ENCODE measurements at places on chromosomes 6 and 20.

- no peak for DNase-seq
These were observed 167.6 kb upstream of the CST7 start for GRCh38 chr20:24781418-24781980.

DNA sequence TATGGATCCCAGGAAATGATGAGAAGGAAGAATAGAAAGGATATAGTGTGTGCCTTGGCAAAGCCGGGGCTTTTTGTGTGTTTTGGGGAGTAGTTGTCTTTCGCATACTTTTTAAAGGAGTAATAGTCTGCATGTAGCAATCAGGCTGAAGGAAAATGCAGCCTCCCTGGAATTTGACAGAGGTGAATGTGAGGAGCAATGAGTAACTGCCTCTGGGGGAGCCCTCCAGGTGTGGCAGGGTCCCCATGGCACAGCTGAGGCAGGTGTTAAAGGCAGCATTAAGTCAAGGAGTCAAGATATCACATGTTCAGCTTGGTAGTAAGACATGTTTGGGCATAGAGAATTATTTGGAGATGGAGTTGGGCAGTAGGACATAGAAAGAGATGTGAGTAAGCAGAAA lies 203.1 kb downstream of the C6orf118 start:
- DNase-seq = no peak

DNA sequence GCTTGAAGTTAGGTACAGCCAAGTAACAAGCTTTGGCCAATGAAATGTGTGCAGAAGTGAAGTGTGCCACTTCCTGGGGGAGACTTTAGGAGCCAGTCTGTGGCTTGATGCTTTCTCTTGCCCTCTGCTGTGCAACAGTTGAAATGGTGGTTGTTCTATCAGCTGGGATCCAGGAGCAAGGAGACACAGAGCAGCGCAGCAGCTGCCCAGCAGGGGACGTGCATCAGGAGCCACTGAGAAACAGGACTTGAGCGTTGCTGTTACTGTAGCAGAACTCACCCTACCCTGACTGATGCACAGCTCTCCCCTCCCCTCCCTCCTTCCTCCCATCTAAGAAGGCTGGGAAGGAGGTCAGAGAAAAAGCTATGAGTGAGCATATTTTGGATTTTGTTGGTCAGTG lies 18.9 kb upstream of the CCN5 start:
- no peak for DNase-seq

DNA sequence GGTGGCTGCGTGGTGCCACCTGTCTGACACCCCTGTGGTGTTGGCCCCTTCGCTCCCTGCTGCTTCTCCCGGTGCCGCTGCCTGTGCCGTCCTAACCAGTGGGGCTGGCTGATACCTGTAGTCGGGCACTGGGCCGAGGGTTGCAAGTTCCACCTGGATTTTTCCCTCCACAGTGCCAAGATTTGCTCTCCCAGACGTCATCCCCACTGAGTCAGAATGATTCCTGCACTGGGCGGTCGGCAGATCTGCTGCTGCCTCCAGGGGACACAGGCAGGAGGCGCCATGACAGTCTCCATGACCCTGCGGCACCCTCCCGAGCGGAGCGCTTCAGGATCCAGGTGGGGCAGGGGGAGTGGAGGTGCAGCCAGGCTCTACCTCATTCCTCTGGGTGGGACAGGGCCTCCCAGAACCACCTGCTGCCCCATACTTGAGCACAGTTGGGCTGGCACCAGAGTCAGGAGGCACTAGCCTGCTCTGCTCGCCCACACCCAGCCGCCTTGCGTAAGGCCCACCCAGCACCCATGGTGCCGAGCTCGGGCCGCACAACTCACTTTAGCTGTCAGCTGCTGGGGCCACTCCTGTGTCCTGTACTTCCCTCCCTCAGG lies 60.2 kb downstream of the TCP11 start:
- DNase-seq = no peak

DNA sequence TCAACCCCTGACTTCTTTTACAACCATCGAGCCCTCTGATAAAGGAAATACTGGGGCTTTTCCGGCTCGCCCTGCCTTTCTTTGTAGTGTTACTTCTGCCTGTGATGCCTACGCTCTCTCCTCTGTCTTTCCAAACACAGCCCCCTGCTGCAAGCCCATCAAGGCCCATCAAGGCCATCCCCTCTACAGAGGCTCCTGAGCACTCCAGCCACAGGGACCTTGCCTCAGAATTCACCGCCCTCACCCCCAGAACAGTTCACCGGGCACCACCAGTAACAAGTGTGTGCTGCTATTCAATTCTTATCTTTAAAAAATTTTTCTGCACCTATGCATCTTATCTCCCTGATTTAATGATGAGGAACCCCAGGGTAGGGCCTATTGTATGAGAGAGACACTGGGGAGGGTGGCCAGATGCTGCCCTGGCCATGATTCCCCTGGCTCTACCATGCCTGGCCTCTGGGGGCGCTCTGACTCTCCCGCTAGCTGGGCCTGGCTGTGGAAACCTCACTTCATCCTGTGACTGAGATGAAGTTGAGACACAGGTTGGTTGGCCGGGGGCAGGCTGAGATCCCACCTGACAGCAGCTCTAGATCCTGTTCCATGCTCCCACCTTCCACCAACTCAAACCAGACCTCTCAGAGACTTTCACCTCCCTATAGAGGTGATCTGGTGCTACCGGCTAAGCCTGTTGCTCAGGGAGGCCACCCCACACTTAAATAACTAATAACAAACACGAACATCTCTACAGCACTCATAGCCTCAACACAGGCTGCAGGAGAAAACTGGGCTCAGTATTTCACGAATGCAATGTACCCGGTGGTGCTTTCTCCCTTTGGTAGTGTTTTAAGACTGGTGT lies 19.2 kb upstream of the GLP1R start:
- no peak for DNase-seq

GRCh38 chr6:11343963-11344723 lies 111.7 kb upstream of the NEDD9 start:
- no peak for DNase-seq

DNA sequence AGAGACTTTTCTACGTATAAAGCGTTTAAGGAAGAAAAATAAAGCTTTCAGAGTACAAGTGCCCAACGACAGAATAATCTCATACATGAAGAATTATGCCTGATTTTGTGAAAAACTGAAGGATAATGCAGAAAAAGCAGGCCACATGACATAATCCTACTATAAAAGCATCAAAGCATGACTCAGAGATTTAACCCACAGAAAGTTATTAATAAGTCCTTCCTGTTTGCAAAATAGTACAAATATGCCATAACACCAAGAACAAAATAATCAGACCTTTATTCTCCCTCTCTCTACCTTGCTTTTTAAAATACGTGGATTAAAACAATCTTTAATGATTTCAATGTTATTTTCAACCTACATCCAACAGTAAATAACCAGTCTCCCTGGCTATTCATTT lies 118.6 kb upstream of the BCLAF1 start:
- DNase-seq = no peak

DNA sequence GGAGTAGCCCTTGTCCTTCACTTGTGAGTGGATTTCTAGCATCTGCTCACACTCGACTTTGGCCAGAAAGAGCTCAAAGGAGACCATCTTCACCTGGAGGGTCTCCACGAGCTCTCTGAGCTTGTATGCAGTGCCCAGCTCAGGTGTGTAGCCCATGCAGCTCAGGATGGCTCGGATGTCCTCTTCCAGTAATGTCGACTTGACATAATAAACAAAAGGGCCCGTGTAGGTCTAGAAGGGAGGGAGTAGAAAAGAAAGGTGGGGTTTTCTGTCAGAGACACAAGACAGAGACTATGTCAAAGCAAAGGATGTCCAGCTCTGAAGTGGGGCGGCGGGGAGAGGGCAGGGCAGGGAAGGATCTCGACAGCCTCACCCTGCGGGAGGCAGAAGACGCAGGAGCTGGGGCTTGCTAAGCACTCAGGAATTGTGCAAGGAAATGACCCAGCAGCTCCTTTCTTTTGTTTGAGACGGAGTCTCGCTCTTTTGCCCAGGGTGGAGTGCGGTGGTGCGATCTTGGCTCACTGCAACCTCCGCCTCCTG lies 8.6 kb downstream of the SPATA2 start:
- DNase-seq = no peak
